ENCODE measurements at places on chromosomes 6 and 20. TPM values are rescaled to one million over a fixed set of nuclear protein-coding genes. Genes with fewer than 3 reads are reported as not detected.
A peak's percentile ranks its signal among the peaks of the same experiment; 100 is the strongest.

DNA sequence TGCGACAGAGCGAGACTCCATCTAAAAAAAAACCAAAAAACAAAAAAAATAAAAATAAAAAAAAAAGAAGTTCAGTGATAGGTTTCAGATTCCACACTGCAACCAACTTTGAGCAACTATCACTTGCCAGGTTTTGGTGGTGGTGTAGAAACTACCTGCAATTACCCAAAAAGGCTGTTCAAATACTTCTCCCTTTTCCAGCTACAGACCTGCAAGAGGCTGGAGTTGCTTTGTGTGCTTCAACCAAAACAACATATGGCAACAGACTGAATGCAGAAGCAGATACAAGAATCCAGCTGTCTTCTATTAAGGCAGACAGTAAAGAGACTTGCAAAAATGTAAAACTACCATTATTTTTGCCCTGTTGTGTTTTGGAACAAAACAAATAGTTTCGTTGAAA, 9.3 kb upstream of the BCAS1 start:
- DNase-seq: no peak

GRCh38 chr6:36128073-36128472, 2.2 kb upstream of the MAPK13 start:
- DNase-seq: no peak

The CRIP3 gene
- 2.4 TPM for polyA plus RNA-seq

- no peak for DNase-seq
Observed at GRCh38 chr20:43193443-43193842, 3.7 kb upstream of the PTPRT start.

The JAG1 gene
- 196 TPM for polyA plus RNA-seq

The ESF1 gene
- polyA plus RNA-seq: 29.9 TPM

- DNase-seq: no peak
Observed at GRCh38 chr6:138211048-138211581, 7.2 kb downstream of the PBOV1 start.

DNA sequence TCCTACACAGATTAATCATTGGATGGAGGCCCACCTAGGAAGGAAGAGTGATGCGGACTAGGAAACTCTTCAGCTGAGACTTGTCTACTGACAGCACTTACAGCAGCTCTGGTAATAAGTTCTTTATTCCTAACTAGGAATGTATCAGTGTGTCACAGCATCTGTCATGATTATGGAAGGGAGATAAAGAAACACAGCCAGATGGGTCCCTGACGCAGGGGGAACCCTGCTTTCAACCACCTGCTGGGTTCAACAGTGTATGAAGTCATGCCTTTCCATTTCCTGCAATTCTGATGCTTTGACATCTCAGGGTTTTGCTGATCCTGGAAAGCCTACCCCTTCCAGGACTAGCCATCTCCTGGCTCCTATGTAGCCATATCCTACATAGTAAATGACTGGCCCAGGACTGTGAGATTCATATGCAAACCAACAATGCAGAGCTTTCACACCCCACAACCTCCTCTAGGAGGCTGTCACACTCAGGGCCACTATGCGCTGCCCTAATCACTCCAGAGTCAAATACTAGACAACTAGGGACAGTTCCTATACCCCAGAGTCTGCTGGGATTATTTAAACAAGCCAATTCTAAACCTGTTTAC, 29.0 kb upstream of the MANEA start:
- DNase-seq: no peak

- DNase-seq: no peak
Observed at GRCh38 chr6:125451750-125452149, 150.0 kb upstream of the HDDC2 start.

GRCh38 chr6:6969761-6970223, 138.0 kb upstream of the RREB1 start:
- DNase-seq: peak; percentile 29

The NHSL1 gene
- polyA plus RNA-seq: 10.9 TPM

GRCh38 chr6:143608906-143609305, 68.9 kb upstream of the PHACTR2 start:
- no peak for DNase-seq

- DNase-seq: no peak
Observed at GRCh38 chr6:45427726-45428125, 50.0 kb upstream of the SUPT3H start.

The DSP gene
- 95.4 TPM for polyA plus RNA-seq

The SASH1 gene
- polyA plus RNA-seq: 30.4 TPM

The SLC17A5 gene
- polyA plus RNA-seq: 19.6 TPM

DNA sequence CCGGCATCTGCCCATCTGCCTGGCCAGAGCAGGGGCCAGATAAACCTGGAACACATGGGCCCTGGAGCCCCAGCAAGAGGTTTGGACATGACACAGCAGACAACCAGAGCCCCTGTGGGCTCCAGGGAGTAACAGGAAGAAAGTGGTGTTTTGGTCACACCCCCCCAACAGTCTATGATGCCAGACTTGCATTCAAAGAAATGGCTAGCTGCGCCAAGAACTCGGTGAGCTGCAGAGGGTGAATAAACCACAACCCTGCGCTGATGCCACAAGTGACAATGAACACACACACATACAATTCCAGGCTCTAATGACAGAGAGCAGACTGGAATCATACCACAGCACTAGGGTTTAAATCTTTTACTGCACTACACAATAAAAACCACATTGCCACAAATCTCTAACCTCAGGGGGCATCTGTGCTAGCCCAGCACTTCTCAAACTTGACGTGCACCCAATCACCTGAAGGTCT, 34.0 kb downstream of the TRERF1 start:
- DNase-seq: no peak

The CDKN1A gene
- polyA plus RNA-seq: 9.2 TPM

The ZNF165 gene
- polyA plus RNA-seq: 4.2 TPM

DNA sequence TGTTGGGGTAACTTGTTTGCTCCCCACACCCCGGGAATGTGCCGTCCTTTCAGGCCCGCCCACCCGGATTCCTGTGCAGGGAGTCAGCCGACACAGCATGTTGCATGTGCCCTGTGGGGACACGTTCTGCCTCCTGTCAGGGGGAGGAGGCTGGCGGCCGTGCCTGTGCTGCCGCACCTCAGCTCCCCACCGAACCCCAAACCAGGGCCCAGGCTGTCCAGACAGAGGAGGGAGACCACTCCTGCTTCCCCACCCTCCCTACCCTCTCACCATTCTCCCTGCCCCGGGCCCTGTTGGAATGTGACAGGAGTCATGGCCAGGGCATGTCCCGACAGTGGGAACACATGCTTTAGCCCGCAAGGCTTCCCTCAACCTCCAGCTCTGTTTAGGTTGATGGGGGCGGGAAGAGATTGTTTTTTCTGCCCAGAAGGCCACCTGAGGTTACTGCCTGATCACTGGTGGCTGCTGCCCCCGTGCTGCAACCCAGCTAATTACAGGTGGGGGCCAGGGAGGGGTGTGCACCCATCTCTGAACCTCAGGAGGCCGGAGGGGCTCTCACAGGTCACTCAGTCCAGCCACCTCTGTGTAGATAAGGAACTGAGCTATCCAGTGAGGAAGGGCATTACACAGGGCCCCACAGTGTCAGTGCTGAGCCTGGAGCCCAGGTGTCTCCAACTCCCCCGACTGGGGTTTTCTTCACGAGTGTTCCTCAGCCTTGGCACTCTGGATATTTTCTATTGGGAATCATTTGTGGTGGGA, 13.6 kb downstream of the LRRC73 start:
- no peak for DNase-seq

DNA sequence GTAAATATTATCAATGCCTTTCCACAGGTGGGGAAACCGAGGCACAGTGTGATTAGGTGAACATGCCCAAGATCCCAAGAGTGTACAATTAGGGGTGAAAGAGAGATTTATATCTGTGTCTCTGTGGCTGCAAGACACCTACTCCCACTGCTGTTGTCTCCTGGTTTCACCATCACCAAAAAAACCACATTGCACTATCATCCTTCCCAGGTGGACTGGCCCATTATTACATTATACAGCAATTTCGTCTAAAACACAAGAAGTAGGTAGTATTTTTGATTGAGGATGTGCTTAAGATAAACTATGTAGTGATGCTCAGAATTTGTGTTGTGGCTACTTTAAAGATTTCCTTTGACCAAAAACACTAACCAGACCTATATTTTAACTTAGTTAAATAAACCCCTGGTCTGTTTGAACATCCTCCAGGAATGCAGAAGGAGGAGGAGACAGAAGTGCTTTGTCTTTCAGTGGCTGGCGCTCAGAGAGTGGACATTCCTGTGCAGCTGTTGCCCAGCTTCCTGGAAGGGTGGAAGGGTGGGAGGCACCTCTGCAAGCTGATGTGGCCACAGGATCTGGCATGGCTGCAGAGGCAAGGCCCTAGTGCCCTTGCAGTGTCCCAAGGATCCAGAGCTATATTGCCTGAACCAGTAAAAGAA, 23.8 kb downstream of the DCBLD1 start:
- DNase-seq: no peak

GRCh38 chr6:48670546-48670945, 559.5 kb upstream of the PTCHD4 start:
- DNase-seq: no peak

GRCh38 chr20:24955045-24955444, 6.0 kb downstream of the CST7 start:
- DNase-seq: no peak

DNA sequence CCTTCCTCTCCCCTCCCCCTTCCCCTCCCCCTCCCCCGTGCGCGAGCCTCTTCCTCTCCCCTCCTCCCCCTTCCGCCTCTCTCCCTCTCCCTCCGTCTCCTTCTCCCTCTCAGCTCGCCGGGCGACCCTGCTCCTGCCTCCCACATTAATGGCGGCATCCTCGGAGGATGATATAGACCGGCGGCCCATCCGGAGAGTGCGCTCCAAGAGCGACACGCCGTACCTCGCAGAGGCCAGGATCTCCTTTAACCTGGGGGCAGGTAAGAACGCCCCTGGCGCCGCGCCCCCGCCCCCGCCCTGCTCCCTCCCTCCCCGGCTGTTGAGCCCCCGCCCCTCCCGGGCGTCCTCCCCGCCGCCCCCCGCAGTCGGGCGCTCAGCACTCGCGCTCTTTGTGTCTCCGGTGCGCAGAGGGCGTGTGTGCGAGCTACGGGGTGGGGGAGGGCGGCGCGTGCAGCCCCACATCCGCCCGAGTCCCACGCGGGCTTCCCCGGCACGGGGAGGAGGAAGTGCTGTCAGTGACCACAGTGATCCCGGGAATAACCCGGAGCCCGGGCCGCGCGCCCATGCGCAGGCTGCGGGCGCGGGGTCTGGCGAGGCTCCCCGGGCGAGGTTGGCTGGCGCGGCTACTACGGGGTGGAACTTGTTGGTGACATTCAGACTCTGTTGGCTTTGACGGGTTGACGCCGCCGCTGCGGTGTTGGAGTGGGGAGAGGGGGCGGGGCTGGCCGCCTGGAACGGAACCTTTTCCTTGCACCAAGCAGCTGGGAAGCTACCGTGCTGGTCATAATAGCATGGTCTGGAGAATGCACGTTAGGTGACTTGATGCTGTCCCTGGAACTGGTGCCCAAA, 33.2 kb downstream of the PHACTR1 start:
- no peak for DNase-seq

The STK38 gene
- polyA plus RNA-seq: 50.6 TPM

The POPDC3 gene
- polyA plus RNA-seq: 0.32 TPM

Data from left renal pelvis (tissue), 4 donors.